ENCODE measurements at places on chromosomes 3 and 15.

DNA sequence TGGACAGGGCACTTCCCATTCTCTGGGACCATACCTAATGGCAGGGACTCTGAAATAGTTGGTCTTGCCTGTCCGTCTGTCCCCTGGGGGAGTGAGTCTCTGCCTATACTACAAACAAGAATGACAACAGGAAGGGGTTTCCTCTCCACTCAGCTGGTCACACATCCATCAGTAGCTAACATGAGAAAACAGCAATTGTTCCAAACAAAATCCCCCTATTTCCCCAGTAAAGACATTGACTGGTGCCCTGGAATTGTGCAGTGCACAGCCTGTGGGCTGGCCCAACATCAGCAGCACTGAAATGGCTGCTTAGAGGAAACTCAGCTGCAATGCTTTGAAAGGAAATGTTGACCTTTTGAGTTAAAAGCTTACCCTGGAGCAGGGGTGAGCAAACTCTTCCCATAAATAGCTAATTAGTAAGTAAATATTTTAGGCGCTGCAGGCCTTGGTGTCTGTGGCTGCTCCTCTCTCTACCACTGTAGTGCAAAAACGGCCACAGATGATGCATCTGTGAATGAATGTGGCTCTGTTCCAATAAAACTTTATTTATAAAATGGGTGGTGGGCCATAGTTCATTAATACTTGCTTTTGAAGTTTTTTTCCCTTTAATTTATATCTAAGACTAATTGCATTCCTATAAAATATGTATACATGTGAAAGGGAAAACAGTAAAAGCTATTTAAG lies 174.3 kb downstream of the KLF13 start:
- DNase-seq, result peak; percentile 2

GRCh38 chr3:197926418-197926817 lies 23.6 kb upstream of the RPL35A start:
- DNase-seq, result no peak

GRCh38 chr3:172159962-172160538 lies 120.7 kb downstream of the FNDC3B start:
- DNase-seq, result no peak

GRCh38 chr3:131174752-131175151 lies 148.1 kb downstream of the NEK11 start:
- DNase-seq, result peak; percentile 60

DNA sequence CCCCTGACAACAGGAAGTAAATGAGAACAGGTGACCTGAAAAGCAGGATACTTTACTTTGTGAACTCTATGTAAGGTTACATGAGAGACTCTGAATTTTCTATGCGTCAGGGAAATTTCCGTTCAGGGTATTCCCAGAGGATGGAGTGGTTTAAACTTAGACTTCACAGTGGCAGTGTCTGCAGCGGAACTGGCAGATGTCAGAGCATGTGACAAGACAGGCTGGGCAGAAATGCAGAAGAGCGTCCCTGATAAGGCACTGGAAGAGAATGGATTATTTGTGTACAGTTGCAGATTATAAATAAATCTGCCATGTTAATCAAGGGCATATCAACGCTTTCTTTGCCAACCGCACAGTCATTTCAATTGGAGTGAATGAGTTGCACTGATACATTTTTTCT lies 598.4 kb upstream of the ZNF717 start:
- DNase-seq, result no peak

DNA sequence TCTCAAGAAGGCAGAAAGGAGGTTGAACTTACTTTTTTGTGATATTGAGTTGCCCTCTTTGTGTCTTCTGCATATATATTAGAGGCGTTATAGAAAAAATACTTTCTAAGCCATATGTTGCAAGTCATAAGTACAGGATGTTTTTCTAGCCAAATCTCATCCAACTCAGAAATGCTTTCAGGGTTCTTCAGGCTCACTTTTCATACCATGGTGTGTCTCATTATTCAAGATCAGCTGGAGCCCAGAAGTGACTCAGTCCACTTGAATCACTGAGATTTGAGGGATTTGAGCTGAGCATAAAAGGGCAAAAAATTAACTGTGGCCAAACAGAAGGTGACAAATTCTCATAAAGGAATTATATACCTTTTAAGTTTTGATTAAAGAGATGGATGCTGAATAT lies 157.3 kb downstream of the WNT5A start:
- DNase-seq, result no peak

GRCh38 chr3:157094751-157095480 lies 65.0 kb downstream of the CCNL1 start:
- DNase-seq, result no peak

DNA sequence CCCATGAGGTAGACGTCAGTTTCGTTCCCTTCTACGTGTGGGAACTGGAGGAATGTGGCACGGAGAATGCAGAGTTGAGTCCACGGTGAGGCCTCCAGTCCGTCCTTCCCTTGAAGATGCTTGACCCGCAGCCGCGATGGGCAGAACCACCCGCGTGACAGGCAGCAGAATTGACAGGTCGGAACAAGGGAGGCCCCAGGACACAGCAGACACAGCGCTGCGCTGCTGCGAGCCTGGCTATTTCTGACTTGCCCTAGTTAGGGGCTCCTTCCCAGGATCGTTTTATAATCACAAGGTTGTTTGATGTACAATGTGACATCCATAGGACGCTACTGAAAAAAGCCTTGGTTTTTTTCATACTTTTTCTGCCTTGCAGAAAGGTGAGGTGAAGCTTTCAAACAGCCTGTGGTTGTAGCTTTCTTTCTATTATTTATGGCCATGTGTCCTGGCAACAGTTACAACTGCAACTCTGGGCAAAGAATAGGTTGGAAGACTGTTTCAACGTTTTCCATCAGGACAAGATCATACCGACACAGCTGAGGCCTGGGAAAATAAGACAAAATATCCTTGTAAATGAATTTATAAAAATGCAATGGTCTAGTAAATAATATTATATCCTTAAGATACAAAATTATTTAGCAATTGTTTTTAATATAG lies 9.6 kb upstream of the TMEM41A start:
- no peak for DNase-seq

DNA sequence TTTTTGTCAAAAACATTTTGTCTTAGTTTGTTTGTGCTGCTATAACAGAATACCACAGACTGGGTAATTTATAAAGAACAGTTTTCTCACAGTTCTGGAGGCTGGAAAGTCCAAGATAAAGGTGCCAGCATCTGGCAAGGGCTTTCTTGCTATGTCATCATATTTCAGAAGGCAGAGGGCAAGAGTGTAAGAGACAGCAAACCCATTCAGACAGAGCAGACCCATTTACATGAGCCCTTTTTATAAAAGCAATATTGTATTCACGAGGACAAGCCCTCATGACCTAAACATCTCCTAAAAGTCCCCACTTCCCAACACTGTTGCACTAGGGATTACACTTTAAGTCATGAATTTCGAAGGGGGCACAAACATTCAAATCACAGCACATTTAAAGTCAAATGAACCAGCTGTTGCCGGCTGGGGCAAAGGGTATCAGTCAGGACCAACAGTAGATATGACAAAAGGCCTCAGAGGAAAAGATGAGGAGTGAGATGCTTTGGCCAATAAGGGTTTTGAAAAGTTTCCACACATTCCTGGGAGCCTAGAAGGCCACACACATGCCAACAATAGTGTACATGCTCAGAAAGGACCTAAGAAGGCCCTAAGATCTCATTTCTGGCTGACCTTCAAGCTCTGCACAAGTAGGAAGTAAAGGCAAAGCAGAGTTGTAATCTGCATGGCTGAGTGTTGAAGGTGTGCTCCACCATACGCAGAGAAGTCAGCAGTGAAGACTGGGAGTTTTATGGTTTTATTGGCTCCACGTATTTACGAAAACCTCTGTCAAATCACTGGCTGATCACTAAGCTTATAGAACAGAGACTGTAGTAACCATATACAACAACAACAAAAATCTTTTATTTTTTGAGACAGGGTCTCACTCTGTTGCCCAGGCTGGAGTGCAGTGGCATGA lies 37.9 kb downstream of the UQCC5 start:
- DNase-seq, result no peak

Measured in DMS153 (cell line).